ENCODE measurements at places on chromosomes 5 and 9.

DNA sequence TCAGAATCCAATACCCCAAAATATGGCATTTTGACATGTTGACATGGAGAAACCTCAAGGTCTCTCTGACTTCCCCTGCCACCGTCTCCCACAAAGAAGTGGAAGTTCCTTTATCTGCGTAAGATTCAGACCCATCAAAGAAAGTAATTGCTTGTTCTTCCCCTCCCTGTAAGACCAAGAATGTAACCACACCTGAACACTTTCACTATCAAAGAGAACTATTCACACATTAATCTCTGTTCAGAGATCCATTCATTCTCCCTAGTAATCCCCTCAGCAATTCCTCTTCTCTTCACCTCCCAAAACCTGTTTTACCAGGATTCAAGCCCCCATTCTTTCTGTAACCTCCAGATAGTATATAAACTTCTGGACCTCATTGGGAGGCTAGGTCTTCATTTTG is 4.1 kb upstream of the SLC1A1 start:
- ATAC-seq, result no peak

GRCh38 chr9:123597048-123597447 is 241.1 kb downstream of the CRB2 start:
- ATAC-seq, result no peak

GRCh38 chr9:22416692-22417060 is 29.9 kb upstream of the DMRTA1 start:
- ATAC-seq, result no peak

DNA sequence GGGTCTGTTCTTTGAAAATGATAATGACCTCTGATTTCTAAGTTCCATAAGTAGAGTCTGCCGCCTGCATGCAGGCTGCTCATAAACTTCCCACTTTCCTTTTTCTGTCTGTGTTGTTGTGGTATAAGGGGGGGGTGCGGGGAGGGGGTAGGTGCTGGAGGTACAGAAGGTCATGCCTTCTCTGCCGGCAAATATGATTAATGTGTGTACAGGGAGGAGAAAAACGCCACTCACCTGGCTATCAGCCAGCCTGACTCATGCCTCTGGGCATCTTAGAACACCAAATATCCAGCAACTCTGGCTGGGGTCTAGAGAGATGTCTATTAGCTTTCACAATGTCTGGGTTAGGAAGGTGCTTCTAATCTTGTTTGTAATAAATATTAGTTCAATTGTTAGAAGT is 128.3 kb downstream of the EFNA5 start:
- ATAC-seq, result no peak

DNA sequence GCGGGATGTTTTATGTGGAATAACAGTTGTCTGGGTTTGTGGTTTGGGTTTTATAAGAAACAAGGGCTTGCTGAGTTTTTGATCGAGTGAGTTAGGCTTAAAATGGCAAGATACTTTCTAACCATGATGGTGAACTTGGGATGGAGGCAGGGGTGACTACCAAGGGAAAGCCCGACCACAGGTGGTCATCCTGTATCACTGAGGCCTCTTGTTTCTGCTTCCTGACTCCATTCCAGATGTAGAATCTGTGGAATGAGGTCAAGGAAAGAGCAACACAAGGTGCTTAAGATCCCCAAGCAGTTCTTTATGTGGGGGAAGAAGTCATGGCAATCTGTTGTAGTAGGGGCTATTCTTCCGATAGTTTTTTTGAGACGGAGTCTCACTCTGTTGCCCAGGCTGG is 122.3 kb downstream of the GOLPH3 start:
- no peak for ATAC-seq

- ATAC-seq, result no peak
These were observed 17.4 kb upstream of the ARSI start for GRCh38 chr5:150320044-150320613.
